ENCODE measurements at places on chromosomes 4 and X.

GRCh38 chr4:150104404-150105027 lies 26.3 kb downstream of the DCLK2 start:
- H3K27ac ChIP-seq = no peak overlapping the region
- no peak overlapping the region for H3K4me3 ChIP-seq
- H3K4me1 ChIP-seq = no peaks in the 10 kb centered on the region
- H3K27me3 ChIP-seq = no peaks in the 10 kb centered on the region
- no peaks in the 10 kb centered on the region for H3K36me3 ChIP-seq

GRCh38 chr4:15784959-15785634 lies 7.0 kb downstream of the CD38 start:
- no peak for DNase-seq
- H3K4me1 ChIP-seq = peaks cover 1% of the 10 kb centered on the region
- H3K36me3 ChIP-seq = no peaks in the 10 kb centered on the region
- no peaks in the 10 kb centered on the region for H3K27me3 ChIP-seq

GRCh38 chr4:10117359-10118047 lies 904 bp upstream of the WDR1 start:
- peaks cover 12% of the 10 kb centered on the region for H3K36me3 ChIP-seq
- peak overlapping the region; percentile 97 for H3K27ac ChIP-seq
- no peak for DNase-seq
- H3K4me3 ChIP-seq = peak overlapping the region; percentile 56

- no peak overlapping the region for H3K4me3 ChIP-seq
- no peak overlapping the region for H3K27ac ChIP-seq
These were observed 6.3 kb downstream of the MAGEB1 start for GRCh38 chrX:30253257-30253656.

GRCh38 chrX:46957297-46957696 lies 45.1 kb downstream of the JADE3 start:
- H3K4me1 ChIP-seq = no peaks in the 10 kb centered on the region
- DNase-seq = no peak
- no peak overlapping the region for H3K27ac ChIP-seq
- no peaks in the 10 kb centered on the region for H3K27me3 ChIP-seq

DNA sequence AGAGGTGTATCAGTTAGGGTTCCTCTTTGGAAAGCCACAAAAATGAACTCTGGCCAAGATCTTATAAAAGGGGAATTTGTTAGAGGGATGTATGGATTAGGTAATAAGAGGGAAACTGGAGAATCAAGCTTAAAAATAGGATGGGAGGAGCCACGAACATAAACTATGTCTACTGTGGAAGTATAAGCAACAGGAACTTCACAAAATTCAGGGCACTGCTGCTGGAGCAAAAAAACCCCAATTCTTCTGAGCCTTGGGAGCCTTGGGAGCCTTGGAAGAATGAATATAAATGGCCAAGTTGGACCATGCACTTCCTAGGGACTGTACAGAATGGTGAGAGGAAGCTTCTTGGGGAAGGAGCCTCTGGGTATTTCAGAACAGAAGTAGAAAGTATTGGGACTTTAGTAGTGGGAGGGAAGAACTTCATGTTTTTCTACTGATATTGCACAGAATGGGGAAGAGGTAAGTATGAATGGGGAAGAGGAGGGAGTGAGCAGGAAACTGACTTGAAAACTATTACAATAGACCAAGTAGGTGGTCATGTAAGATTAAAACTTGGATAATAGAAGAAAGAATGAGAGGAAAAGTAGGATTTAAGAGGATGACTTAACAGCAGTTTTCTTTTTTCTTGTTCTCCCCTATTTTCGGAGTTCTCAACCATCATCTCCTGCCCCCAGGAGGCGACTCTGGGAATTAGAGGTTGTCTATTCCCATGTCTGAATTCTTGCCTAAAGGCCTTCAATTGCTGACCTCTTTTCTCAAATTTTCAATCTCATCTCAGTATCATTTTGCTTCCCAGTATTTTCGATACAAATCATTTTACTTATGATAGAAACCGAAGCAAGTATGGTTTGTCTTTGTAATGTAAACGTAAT lies 44.4 kb upstream of the TAPT1 start:
- no peaks in the 10 kb centered on the region for H3K27me3 ChIP-seq
- no peaks in the 10 kb centered on the region for H3K4me1 ChIP-seq
- no peak overlapping the region for H3K27ac ChIP-seq
- no peak for DNase-seq
- H3K4me3 ChIP-seq = no peak overlapping the region
- no peaks in the 10 kb centered on the region for H3K36me3 ChIP-seq

- DNase-seq = no peak
- H3K4me1 ChIP-seq = no peaks in the 10 kb centered on the region
- no peak overlapping the region for H3K4me3 ChIP-seq
- no peak overlapping the region for H3K27ac ChIP-seq
- H3K27me3 ChIP-seq = no peaks in the 10 kb centered on the region
These were observed 163.5 kb downstream of the MGST2 start for GRCh38 chr4:139828966-139829664.

GRCh38 chr4:75637176-75637575 lies 6.8 kb upstream of the CDKL2 start:
- H3K4me1 ChIP-seq = no peaks in the 10 kb centered on the region
- no peak overlapping the region for H3K27ac ChIP-seq
- no peaks in the 10 kb centered on the region for H3K36me3 ChIP-seq
- no peak for DNase-seq
- no peak overlapping the region for H3K4me3 ChIP-seq

- no peak overlapping the region for H3K4me3 ChIP-seq
- H3K36me3 ChIP-seq = no peaks in the 10 kb centered on the region
- H3K27me3 ChIP-seq = no peaks in the 10 kb centered on the region
- no peak overlapping the region for H3K27ac ChIP-seq
These were observed 148.9 kb downstream of the MAML3 start for GRCh38 chr4:140004922-140005627.

GRCh38 chrX:132716006-132716405 lies 227.2 kb upstream of the MBNL3 start:
- no peak overlapping the region for H3K4me3 ChIP-seq
- H3K27me3 ChIP-seq = no peaks in the 10 kb centered on the region
- no peaks in the 10 kb centered on the region for H3K36me3 ChIP-seq
- H3K27ac ChIP-seq = no peak overlapping the region
- DNase-seq = no peak

GRCh38 chr4:118225511-118225910 lies 127.3 kb downstream of the PRSS12 start:
- no peak overlapping the region for H3K27ac ChIP-seq
- H3K4me3 ChIP-seq = no peak overlapping the region
- no peaks in the 10 kb centered on the region for H3K4me1 ChIP-seq
- DNase-seq = no peak
- H3K36me3 ChIP-seq = no peaks in the 10 kb centered on the region
- H3K27me3 ChIP-seq = no peaks in the 10 kb centered on the region

GRCh38 chr4:41744572-41745291 lies 3.8 kb downstream of the PHOX2B start:
- H3K4me3 ChIP-seq = no peak overlapping the region
- H3K27me3 ChIP-seq = peaks cover 11% of the 10 kb centered on the region
- no peak for DNase-seq
- H3K4me1 ChIP-seq = no peaks in the 10 kb centered on the region
- H3K27ac ChIP-seq = no peak overlapping the region
